Heart left ventricle (tissue), 16 donors: ENCODE measurements at places on chromosomes 5 and 9. TPM values are rescaled to one million over a fixed set of nuclear protein-coding genes. Genes with fewer than 3 reads are reported as not detected.

CA9 gene
- not detected for total RNA-seq

ADCY2 gene
- total RNA-seq = 0.26 TPM

PAX5 gene
- total RNA-seq = not detected

- H3K4me3 ChIP-seq = no peak overlapping the region
- no peak overlapping the region for H3K27ac ChIP-seq
- H3K36me3 ChIP-seq = no peaks in the 10 kb centered on the region
- no peaks in the 10 kb centered on the region for H3K27me3 ChIP-seq
- no peaks in the 10 kb centered on the region for H3K4me1 ChIP-seq
Measured at GRCh38 chr5:157607371-157608161, 32.0 kb upstream of the ADAM19 start.

PRKACG gene
- total RNA-seq = not detected

GRCh38 chr9:89958086-89958485, 353.3 kb downstream of the GADD45G start:
- no peak overlapping the region for H3K4me3 ChIP-seq
- no peak overlapping the region for H3K27ac ChIP-seq
- no peak for DNase-seq
- peaks cover 6% of the 10 kb centered on the region for H3K4me1 ChIP-seq

- no peaks in the 10 kb centered on the region for H3K36me3 ChIP-seq
- H3K27me3 ChIP-seq = no peaks in the 10 kb centered on the region
- no peaks in the 10 kb centered on the region for H3K4me1 ChIP-seq
- H3K27ac ChIP-seq = no peak overlapping the region
- no peak for DNase-seq
Measured at GRCh38 chr9:3708751-3709150, 182.9 kb upstream of the RFX3 start.

DNA sequence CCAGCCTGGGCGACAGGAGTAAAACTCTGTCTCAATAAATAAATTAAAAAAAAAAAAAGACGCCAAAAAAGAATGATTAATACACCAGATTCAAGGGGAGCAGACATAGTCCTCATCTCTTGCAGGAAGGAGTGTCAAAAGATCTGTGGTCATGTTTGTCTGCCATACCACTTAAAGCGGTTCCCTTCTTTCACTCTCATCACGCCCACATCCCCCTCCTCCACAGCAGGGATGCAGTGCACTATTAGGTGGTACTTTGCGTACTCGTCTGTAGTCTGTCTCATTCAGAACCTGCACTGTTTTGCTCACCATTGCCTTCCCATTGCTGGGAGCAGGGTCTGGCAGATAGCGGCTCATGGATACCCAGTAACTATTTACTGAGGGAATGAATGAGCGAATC, 11.2 kb downstream of the CDHR2 start:
- no peaks in the 10 kb centered on the region for H3K4me1 ChIP-seq
- H3K27me3 ChIP-seq = no peaks in the 10 kb centered on the region
- no peak overlapping the region for H3K4me3 ChIP-seq

- peak overlapping the region; percentile 5 for H3K27ac ChIP-seq
- DNase-seq = no peak
- no peaks in the 10 kb centered on the region for H3K4me1 ChIP-seq
- H3K4me3 ChIP-seq = no peak overlapping the region
- H3K27me3 ChIP-seq = no peaks in the 10 kb centered on the region
Measured at GRCh38 chr9:3478549-3478953, 47.2 kb downstream of the RFX3 start.

DNA sequence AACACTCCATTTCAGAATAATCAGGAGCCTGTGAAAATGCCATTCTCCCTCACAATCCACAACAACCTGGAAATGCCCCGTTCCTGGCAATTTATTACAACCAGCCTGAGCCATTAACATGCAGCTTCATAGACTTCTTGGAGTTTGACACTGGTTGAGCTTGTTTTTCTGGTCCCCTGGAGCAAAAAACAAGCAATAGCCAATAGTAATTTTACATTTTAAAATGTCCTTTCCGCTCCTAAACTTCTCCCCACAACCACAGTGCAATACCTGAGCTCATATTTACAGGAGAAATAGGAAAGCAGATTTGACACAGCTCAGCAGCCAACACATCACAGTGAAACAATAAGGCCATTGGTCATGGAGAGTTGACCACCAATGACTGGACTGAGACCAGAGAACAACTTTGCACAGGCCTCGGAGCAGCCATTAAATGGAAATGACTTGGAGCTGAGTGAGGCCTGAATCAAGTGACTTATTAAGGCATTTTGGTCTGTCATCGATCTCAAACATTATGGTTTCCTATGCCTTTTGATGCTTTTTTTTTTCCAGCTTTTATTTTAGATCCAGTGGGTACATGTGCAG, 73.0 kb downstream of the ENC1 start:
- no peak overlapping the region for H3K27ac ChIP-seq
- H3K4me3 ChIP-seq = no peak overlapping the region
- no peaks in the 10 kb centered on the region for H3K4me1 ChIP-seq
- H3K36me3 ChIP-seq = no peaks in the 10 kb centered on the region
- DNase-seq = no peak
- H3K27me3 ChIP-seq = no peaks in the 10 kb centered on the region

CLINT1 gene
- total RNA-seq = 84.8 TPM

- peaks cover 3% of the 10 kb centered on the region for H3K4me1 ChIP-seq
- H3K36me3 ChIP-seq = no peaks in the 10 kb centered on the region
- no peaks in the 10 kb centered on the region for H3K27me3 ChIP-seq
- peak overlapping the region; percentile 0 for H3K27ac ChIP-seq
Measured at GRCh38 chr5:122500245-122501088, 188.4 kb downstream of the SNCAIP start.

DNA sequence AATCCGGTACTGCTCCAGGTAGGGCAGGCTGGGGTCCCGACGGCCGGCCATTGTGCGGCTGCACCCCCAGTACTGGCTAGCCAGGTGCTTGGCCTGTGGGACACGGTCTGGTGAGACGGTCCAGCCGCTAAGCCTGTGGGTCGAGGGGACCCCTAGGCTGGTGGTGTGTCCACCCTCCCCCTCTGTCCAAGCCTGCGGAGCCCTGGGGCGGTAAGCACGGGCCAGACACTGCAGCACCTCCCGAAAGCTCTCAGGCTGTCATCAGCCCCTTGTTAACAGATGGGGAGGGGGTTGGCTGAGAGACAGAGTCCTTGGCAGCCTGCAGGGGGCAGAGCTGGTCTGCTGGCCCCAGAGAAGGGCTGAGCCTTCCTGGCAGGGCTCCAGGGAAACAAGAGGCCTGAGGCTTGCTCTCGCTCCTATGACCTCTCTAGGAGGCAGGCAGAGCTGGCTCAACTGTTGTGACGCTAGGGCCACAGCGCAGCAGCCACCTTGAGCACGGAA, 11.8 kb upstream of the MRNIP start:
- H3K36me3 ChIP-seq = peaks cover 4% of the 10 kb centered on the region
- H3K4me3 ChIP-seq = no peak overlapping the region
- H3K4me1 ChIP-seq = no peaks in the 10 kb centered on the region

DNA sequence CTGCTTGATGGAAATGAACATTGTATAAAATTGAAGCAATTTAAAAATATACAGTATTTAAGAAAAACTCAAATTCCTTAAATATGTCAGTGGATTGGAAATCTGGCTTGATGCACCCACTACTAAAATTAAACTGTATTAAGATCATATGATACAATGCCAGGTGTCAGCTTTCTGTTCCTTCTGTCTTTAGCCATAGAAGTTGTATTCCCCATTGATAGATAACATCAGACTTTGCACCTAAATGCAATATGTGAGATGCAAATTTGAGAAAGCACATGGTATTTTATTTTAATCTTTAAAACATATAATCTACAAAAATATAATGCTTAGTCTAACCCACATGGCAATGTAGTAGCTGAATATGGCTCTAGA, 697.4 kb upstream of the WWC1 start:
- no peak overlapping the region for H3K4me3 ChIP-seq
- no peaks in the 10 kb centered on the region for H3K4me1 ChIP-seq
- no peaks in the 10 kb centered on the region for H3K27me3 ChIP-seq
- H3K27ac ChIP-seq = no peak overlapping the region
- DNase-seq = no peak
- no peaks in the 10 kb centered on the region for H3K36me3 ChIP-seq

- H3K27ac ChIP-seq = no peak overlapping the region
- no peaks in the 10 kb centered on the region for H3K27me3 ChIP-seq
- H3K4me1 ChIP-seq = peaks cover 13% of the 10 kb centered on the region
- DNase-seq = no peak
- no peak overlapping the region for H3K4me3 ChIP-seq
Measured at GRCh38 chr9:124725068-124725452, 46.1 kb downstream of the NR6A1 start.

- H3K4me1 ChIP-seq = peaks cover 35% of the 10 kb centered on the region
- DNase-seq = no peak
- H3K27ac ChIP-seq = no peak overlapping the region
- H3K4me3 ChIP-seq = no peak overlapping the region
- peaks cover 19% of the 10 kb centered on the region for H3K27me3 ChIP-seq
- H3K36me3 ChIP-seq = peaks cover 36% of the 10 kb centered on the region
Measured at GRCh38 chr9:136840877-136841645, 1.2 kb upstream of the AJM1 start.

DNA sequence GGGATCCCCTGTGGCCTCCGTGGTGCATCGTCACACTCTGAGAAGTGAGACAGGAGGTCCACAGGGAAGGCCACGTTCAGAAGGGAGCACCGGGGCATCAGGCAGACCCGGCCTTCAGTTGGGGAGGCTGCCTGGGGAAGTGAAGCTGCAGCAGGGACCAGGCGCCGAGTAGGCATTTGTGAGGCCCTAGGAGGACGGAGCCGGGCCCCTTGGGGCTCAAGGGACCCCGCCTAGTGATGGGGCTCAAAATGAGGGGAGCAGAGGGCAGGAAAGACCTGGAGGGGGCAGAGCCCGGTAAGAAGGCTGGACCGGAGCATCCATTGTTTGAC, 85.4 kb upstream of the FAM120A start:
- DNase-seq = no peak
- H3K4me1 ChIP-seq = no peaks in the 10 kb centered on the region
- no peaks in the 10 kb centered on the region for H3K27me3 ChIP-seq

GRCh38 chr9:109098171-109098959, 21.4 kb downstream of the TMEM245 start:
- no peaks in the 10 kb centered on the region for H3K27me3 ChIP-seq
- H3K4me3 ChIP-seq = no peak overlapping the region
- no peaks in the 10 kb centered on the region for H3K36me3 ChIP-seq
- peaks cover 46% of the 10 kb centered on the region for H3K4me1 ChIP-seq

DNA sequence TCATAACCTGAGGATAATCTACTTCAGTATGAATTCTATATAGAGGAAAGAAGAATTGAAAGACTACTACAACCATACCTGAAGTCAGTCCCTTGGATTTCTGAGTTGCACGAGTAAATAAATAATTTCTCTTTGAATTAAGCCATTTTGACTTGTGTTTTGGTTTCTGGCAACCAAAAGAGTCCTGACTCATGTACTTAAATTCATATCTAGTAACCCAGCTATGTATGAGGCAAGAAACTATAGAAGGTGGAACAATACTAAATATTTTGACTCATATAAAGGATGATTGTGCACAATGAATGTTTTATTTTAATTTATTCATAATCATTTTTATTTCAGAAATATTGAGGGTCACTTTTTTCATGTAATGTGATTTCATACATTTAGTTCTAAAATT, 276.8 kb downstream of the MEF2C start:
- H3K27me3 ChIP-seq = no peaks in the 10 kb centered on the region
- DNase-seq = no peak
- no peaks in the 10 kb centered on the region for H3K36me3 ChIP-seq
- no peak overlapping the region for H3K4me3 ChIP-seq
- H3K4me1 ChIP-seq = no peaks in the 10 kb centered on the region
- no peak overlapping the region for H3K27ac ChIP-seq

DNA sequence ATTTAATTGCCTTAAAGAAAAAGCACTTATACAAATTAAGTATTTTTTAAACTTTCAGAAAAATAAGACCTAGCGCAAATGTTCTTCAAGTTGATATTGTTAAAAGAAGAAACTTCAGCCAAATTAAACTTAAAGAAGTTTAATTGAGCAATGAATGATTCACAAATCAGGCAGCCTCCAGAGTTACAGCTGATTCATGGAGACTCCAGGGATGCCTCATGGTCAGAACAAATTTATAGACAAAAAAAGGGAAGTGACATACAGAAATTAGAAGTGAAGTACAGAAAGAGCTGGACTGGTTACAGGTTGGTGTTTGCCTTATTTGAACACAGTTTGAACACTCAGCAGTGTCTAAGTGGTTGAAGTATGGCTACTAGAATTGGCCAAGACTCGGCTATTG, 60.3 kb downstream of the CDKN2A start:
- no peak for DNase-seq
- H3K4me1 ChIP-seq = no peaks in the 10 kb centered on the region
- no peak overlapping the region for H3K27ac ChIP-seq

- no peak for DNase-seq
- H3K27ac ChIP-seq = no peak overlapping the region
- no peak overlapping the region for H3K4me3 ChIP-seq
- H3K36me3 ChIP-seq = no peaks in the 10 kb centered on the region
Measured at GRCh38 chr5:108857905-108858304, 110.2 kb downstream of the FER start.

NFIB gene
- 148 TPM for total RNA-seq

DNA sequence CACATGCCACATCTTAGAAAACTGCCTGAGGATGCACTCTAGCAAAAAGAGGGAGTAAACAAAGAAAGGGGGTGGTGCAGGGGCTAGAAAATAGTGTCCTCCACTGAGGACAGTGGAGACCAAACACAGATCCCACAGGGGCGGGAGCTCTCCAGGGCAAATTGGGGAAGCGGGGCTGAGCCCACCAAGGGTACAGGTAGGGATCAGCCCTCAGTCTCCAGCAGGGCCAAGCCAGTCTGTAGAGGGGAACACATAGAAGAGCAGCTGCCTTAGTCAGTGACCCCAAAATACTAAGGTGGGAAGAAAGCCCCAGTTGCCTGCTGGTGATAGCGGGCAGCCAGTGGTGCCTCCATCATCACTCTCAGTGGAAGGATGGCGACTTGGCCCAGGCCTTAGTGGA, 134.0 kb downstream of the ATPSCKMT start:
- no peak overlapping the region for H3K4me3 ChIP-seq
- H3K36me3 ChIP-seq = no peaks in the 10 kb centered on the region
- no peaks in the 10 kb centered on the region for H3K4me1 ChIP-seq
- no peak for DNase-seq
- no peak overlapping the region for H3K27ac ChIP-seq

DNA sequence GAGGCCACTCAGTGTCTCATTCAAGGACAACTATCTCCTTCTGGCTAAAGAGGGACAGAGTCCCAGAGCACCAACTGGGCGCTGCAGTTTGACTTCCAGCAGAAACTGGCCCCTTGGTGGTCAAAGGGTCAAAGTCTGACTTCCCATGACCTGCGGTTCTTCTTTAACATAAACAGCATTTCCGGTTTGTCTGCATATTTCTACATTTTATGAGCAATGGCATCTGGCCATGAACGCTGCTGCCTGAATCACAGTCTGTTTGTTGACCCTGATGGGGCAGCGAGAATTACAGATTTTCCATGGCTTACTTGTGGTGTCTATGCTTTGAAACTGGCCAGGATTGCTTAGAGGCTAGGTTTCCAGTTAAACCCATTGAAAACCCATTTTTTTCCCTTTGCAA, 1.3 kb downstream of the TNFSF15 start:
- no peak overlapping the region for H3K27ac ChIP-seq
- no peak for DNase-seq
- no peaks in the 10 kb centered on the region for H3K36me3 ChIP-seq
- H3K27me3 ChIP-seq = no peaks in the 10 kb centered on the region
- peaks cover 35% of the 10 kb centered on the region for H3K4me1 ChIP-seq

GRCh38 chr5:127785098-127785927, 82.1 kb downstream of the CCDC192 start:
- no peak overlapping the region for H3K4me3 ChIP-seq
- no peak overlapping the region for H3K27ac ChIP-seq
- H3K36me3 ChIP-seq = no peaks in the 10 kb centered on the region
- H3K27me3 ChIP-seq = no peaks in the 10 kb centered on the region
- no peaks in the 10 kb centered on the region for H3K4me1 ChIP-seq
- DNase-seq = no peak

- H3K27ac ChIP-seq = peak overlapping the region; percentile 1
- H3K4me1 ChIP-seq = peaks cover 58% of the 10 kb centered on the region
- peaks cover 23% of the 10 kb centered on the region for H3K36me3 ChIP-seq
Measured at GRCh38 chr5:143065996-143066522, 295.9 kb downstream of the ARHGAP26 start.
